Vagina (tissue), 2 donors: ENCODE measurements at places on chromosomes 5 and 9.

GRCh38 chr9:69460012-69460411 is 135.0 kb downstream of the ENTREP1 start:
- no peak for DNase-seq

GRCh38 chr9:90288275-90288639 is 354.4 kb downstream of the DIRAS2 start:
- no peak for DNase-seq

- no peak for DNase-seq
Observed at GRCh38 chr5:5777013-5777412, 354.5 kb downstream of the ICE1 start.

DNA sequence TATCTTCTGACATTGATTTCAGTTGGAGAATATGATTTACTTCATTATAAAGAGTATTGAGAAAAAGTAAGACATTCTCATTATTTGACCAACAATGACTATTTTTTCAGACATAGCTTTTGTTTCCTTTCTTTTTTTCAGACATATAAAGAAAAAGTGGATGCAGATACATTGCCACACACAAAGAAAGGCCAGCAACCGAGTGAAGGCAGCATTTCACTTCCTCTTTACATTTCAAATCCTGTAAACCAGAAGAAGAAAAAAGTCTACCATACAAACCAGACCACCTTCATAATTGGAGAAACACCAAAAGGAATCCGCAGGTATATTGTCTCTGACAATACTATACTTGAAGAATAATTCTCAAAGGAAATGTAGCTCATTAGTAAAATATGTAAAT is 128.9 kb downstream of the ERCC6L2 start:
- no peak for DNase-seq

DNA sequence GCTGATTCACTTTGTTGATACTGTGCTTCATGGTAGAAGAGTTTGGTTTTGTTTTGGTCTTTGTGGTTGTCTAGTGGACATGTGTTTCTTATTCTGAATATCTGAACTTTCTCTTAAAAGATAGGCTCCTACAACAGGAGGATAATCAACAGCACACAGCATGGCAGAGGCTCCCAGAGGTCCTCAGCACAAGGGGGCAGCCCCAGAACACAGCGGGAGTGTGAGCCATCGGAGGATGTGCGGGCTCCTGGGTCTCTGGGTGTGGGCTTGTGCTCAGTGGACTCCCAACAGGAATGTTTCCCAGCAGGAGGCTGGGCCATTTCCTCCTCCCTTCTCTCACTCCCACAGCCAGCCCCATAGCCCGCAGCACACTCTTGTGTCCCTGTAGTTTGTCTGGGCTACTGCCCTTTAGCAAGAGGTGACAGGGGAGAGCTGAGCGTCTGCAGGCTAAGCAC is 164.3 kb upstream of the OTULINL start:
- no peak for DNase-seq

- no peak for DNase-seq
Observed at GRCh38 chr5:59256331-59256730, 637.2 kb downstream of the PDE4D start.

- DNase-seq: peak; percentile 94
Observed at GRCh38 chr9:91515074-91515687, 91.5 kb upstream of the NFIL3 start.

- no peak for DNase-seq
Observed at GRCh38 chr5:169350759-169351240, 49.9 kb upstream of the SLIT3 start.

- no peak for DNase-seq
Observed at GRCh38 chr9:20408513-20408912, 213.8 kb downstream of the MLLT3 start.

- no peak for DNase-seq
Observed at GRCh38 chr5:52961274-52961681, 27.9 kb upstream of the ITGA2 start.

DNA sequence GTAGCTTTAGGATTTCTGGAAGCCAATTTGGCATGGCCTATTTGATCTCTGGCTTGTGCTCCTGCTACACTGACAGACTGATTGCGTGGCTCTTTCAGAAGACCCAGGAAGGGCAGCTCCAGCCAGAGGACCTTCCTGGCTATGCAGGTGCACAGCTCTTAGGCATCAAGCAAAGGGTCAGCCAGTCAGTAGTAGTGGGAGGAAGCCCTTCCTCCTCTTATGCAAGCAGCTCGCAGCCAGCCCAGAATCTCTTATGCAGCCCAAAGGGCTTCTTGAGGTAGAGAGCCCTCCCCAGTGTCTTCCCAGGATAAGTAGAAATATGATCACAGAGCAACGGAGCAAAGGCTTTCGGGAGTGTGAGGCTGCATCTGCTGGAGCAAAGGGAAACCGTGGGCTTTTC is 43.2 kb downstream of the SLC36A1 start:
- no peak for DNase-seq

DNA sequence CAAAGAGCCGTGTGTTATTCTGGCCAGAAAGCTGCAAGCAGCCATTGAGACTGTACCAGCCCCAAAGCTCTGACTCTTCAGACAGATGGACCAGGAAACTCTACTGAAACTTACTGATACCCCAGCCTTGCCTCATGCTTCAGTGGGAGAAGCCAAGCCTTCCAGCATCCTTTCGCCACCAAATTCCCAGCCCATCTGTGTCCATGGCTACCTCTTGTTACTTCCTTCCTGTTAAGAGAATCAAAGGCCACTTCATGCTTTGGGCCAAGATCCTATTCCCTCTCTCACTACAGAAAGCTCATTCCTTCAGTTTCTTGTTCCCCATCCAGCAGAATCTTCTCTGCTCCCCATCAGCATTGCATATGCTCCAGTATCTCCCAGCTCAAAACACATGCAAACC is 46.9 kb upstream of the FREM1 start:
- no peak for DNase-seq

GRCh38 chr5:43007246-43007910 is 32.7 kb downstream of the ANXA2R start:
- peak; percentile 94 for DNase-seq

DNA sequence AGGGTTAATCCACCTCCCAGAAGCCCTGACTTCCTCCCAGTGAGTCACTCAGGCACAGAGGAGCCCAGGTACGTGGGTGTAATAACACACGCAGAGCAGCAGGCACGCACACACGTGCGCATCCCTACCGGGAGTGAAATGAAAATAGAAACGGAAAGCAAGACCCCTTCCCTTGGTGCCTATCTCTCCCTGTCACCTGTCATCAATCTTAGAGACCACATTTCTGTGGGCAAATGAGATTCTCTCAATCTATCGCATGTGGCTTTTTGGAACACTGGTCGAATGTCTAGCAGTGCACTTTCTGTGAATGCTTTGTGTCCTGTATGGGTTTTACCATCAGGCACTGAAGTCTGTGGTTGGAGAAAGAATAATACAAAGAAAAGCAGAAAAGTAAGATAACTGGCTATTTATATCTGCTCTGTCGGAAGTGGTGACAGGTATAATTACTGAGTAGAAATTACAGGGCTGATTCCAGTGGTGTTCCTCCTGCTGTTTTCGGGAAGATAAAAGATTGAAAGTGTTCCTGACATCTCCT is 137.7 kb upstream of the GRIA1 start:
- DNase-seq: no peak

GRCh38 chr9:2597483-2597882 is 24.1 kb upstream of the VLDLR start:
- DNase-seq: no peak

- no peak for DNase-seq
Observed at GRCh38 chr5:170746075-170746960, 37.2 kb upstream of the GABRP start.

DNA sequence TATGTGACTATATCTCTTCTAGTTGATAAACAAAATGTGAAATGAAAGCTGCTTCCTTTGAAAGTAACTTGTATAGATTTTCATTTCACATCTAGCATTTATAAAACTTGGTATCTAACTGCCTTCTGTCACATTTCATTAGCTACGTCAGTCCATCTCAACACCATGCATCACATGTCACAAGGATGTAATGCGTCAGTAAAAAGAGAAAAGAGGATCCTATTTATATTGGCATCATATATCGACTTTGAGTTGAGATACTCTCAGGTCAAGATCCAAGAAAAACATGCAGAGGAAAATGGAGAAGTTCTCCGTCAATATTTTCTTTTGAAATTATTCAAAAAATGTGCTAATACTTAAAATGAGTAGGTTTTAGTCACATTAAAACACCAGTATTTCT is 1211.2 kb downstream of the EFNA5 start:
- DNase-seq: no peak

DNA sequence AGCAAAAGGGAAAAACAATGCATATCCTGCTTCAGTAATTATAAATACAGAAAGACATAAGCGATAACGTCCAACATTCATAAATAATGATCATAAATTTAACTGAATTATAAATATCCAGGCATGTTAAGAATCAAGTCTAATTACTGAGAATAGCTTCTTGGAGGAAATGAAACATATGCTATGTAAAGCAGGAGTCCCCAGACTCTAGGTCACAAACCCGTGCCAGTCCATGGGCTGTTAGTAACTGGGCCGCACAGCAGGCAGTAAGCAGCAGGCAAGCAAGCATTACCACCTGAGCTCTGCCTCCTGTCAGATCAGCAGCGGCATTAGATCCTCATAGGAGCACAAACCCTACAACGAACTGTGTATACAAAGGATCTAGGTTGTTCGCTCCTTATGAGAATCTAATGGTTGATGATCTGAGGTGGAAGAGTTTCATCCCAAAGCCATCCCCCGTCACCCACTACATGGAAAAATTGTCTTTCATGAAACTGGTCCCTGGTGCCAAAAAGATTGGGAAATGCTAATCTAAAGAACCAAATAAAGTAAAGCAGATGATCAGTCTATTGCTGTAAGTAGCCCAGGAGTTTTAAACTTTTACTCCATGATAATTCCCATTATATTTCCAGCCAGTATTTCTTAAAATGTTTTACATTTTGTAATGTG is 50.4 kb downstream of the CERT1 start:
- no peak for DNase-seq

DNA sequence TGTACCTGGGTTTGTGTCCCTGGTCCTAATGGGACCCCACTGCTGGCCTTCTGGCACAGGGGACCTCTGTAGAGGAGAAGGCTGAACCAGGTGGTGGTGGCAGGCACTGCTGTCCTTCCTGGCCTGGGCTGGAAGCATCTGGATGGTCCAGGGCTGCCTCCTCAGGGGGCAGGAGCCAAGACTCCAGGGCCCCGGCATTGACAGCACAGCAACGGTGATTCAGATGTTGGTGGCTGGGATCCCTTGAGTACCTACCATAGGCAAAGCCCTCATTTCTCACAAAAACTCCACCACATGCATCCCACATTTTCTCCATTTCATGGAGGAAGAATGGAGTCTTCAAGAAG is 15.0 kb downstream of the FGD3 start:
- no peak for DNase-seq

GRCh38 chr5:154479944-154480750 is 2.1 kb upstream of the HAND1 start:
- no peak for DNase-seq

- DNase-seq: no peak
Observed at GRCh38 chr9:91886414-91887076, 63.5 kb downstream of the ROR2 start.

DNA sequence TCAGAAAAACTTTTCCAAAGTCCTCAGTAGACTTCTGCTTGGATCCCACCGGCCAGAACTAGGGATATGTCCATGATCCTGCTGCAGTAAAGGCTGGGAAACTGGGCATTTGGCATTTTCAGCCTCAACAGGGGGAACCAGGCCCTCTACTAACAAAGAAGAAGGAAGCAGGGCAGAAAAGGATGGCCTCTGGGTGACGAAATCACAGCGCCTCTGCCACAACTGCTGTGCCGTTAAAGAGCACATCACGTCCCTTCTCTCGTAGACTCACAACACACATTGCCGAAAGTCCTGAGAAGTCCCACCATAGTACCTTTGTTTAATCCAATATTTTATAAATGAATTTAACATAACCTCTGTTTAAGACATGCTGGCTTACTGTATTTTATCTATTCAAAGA is 10.4 kb upstream of the AFAP1L1 start:
- DNase-seq: no peak

- no peak for DNase-seq
Observed at GRCh38 chr9:109641372-109641659, 138.7 kb upstream of the PALM2AKAP2 start.
